D721Med (cell line): ENCODE measurements at places on chromosomes 11 and 22.

DNA sequence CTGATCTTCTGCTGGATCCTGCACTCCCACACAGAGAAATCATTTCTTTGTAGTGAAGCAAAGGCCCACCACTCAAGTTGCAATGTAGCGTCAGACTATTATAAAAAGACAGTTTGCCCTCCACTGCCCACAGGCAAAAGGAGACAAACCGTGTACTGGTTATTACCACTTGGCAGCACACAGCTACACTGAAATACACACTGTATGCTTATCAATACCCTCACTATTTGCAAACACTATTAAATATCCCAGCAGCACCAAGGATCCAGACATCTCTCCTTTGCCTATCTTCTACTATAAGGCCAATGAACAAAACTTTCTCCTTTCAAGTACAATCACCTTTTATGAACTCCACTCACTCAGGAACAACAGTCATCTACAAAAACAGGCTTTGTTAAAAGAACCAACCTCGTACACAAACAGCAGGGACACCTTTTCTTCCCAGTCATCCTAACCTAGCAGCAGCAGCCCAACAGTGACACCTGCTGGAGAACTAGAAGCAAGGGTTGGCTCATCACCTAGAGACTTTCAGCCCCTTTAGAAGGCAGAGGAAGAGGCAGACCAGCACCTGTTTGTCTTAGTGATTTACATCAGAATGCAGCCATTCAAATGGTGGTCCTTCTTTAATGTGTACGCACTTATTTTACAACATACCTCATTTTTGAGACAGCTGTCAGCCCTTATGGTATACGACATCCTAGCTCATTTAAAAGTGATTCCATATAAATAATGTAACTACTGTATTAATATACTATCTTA, 56.1 kb downstream of the AMBRA1 start:
- peak; percentile 42 for DNase-seq

- no peak for DNase-seq
Measured at GRCh38 chr22:48880749-48881148, 946.9 kb downstream of the BRD1 start.

GRCh38 chr11:11841116-11841722, 553 bp upstream of the USP47 start:
- DNase-seq: peak; percentile 20

DNA sequence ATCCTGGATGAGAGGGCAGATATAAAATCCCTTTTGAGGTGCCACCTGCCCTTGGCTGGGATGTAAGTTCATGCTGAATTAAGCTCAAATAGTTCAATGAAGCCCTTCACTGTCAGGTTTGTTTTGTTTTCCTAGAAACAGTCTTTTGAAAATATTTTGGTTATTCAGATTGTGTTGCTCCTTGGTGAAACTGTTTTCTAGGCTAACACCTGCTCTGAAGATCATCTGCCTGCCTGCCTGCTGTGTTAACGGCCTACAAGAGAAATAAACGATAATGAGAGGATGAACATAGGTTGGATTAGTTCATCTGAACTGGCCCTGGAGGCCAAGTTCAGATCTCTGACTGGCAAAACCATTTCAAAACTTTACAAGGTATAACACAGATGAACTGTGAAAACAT, 67.4 kb downstream of the ZBTB44 start:
- no peak for DNase-seq
